ENCODE measurements at places on chromosomes 2 and 18. TPM values are rescaled to one million over a fixed set of nuclear protein-coding genes. Genes with fewer than 3 reads are reported as not detected.
A peak's percentile ranks its signal among the peaks of the same experiment; 100 is the strongest.

Gene GDF7
- 0.33 TPM for total RNA-seq

Gene CTLA4
- not detected for total RNA-seq

Gene ADCY3
- total RNA-seq = 73.5 TPM

Gene ITPRIPL1
- 0.73 TPM for total RNA-seq

- DNase-seq = no peak
Observed at GRCh38 chr2:21793461-21793860, 669.7 kb downstream of the TDRD15 start.

DNA sequence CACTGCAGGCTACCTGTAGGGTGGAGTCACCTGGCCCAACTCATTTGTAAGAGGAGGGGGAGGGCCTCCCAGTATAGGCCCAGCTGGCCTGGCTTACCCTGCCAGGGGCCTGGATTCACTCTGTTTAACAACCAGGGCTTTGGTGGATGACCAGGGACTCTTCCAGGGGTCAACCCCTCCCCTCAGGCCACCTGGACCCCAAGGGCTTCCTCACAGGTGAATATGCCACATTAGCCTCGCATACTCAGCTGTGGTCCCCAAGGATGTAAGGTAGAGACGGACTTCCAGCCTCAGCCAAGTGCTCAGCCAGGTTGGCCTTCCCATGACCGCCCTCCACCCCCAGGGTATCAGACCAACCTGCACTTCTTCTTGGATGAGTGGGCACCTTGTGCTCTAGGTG is 8.8 kb upstream of the SH3RF3 start:
- no peak for DNase-seq

- peak; percentile 74 for DNase-seq
Observed at GRCh38 chr18:62486290-62486964, 36.4 kb upstream of the ZCCHC2 start.

DNA sequence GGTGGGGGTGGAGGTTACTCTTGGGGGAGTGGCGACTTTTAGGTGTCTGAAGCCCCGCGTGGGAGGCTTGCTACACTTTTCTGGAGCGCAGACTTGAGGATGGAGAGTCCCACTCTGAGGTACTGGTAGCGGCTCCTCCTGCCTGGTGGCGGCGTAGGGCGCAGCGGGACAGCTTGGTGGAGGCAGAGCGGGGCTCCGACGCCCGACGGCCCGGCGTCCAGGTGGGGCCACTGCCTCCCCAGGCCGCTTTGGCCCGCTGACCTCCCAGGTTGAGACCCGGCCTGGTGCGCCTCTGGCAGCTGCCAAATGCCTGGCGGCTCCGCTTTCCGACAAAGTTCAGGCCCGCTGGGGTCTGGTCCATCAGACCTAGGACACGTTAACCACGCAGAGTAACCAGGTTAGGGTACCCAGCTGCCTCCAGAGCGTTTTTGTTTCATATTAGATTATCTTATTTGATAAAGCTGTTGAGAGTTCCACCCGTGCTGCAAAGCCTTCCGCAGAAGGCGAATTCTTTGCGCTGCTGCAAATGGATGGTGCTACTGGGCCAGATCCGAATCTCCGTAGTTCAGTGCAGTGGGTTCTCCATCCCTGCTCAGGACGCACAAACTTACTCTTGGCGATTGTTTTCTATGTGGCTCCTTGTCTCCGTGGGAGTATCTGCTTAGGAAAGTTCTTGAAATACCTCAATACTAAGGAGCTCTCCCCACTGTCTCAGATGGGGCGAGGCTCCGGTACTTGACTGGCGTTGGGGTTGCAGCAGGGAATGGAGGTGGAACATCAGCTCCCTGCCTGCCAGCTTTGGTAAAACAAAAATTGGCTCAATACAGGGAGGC is 405.9 kb downstream of the XIRP2 start:
- peak; percentile 53 for DNase-seq

- no peak for DNase-seq
Observed at GRCh38 chr2:118902266-118903028, 39.5 kb upstream of the MARCO start.

DNA sequence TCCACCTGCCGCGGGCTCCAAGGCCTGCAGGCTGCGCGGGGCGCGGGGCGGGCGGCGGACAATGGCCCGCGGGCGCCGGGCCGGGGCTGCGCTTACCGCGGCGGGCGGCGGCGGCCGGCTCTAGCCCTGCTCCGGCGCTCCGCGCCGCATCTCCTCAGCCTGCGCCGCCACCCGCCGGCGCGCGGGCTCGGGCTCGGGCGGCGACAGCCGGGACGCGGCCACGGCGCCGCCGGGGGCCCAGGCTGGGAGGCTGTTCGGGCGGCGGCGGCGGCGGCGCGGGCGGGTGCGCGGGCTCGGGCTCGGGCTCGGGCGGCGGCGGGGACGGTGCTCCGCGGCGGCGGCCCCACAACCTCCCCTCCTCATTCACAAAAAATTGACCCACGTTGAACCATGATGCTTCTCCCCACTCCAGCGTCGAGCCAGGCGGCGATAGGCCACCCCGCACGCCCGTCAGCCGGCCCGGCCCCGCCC is at the start of gene HDAC4:
Gene HDAC4 (minus strand): TSS at position 425 of the 471 bp plus-strand sequence. CDS start 48,321 bp downstream, outside the sequence.
- no peak for DNase-seq

DNA sequence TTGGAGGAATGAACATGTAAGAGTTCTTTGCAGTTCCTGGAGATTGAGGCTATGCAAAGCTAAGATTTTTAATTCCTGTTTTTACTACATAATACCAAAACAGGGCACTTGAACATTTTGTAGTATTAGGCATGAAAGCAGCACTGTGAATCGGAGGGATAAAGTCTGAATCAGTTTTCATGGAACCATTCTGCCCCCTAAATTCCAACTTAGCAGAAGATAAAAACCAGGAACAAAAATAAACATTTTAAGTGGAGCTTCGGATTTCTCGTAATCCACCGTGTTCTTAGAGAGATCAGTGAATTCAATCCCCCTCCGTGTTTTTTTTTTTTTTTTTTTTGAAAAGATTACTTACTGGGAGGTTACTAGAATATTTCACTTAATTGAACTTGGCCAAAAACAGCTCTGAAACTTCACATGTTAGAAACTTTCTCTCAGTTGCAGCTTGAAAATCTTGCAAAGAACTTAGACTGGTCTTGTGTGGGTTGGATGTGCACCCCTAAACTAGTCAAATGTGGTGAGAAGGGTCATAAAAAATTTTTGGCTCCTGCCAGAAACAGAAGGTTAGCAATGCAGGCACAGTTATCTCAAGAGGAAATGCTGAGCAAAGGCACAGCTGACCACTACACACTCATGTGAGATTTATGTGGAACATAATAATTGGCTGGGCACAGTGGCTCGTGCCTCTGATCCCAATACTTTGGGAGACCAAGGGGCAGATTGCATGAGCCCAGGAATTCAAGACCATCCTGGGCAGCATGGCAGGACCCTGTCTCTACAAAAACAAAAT is 145.4 kb upstream of the RNF152 start:
- no peak for DNase-seq

DNA sequence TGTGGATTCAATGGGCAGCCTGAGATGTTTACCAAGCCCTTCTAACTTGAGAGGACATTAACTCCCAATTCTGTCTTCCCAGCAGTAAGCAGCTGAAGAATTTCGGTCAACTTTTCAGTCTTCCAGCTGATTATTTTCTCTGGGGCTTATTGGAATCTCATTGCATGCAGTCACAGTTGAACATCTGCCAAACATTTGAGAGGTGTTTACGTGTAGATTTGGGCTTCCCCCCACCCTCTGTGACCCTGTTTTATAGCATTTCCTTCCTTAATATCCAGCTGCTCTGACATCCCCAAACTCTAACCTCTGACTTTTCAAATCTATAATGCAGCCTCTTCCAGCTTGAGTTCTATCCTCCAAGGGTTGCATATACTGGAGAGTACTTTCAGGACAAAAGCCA is 16.5 kb upstream of the VIT start:
- DNase-seq = no peak
